ENCODE measurements at places on chromosomes 16 and 17.
A peak's percentile ranks its signal among the peaks of the same experiment; 100 is the strongest.

DNA sequence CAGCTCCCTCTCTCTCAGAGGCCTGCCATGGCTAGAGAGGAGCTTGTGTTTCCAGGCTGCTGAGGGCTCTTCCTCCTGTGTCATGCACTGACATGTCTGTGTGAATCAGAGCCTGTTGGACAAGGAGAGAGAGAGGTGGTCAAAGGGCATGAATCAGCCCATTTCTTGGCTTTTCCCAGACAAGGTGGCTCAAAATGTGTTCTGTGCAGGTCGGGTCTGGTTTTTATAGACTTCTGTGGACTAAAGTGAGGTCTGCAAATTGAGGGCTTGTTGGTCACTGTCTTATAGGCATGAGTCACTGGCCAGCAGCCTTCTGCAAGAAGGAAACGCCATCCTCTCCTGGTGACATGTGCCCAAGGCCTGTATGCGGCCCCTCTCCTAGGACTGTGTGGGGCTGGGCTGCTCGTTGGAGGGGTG lies 97.9 kb downstream of the FOXL1 start:
- no peak for DNase-seq

DNA sequence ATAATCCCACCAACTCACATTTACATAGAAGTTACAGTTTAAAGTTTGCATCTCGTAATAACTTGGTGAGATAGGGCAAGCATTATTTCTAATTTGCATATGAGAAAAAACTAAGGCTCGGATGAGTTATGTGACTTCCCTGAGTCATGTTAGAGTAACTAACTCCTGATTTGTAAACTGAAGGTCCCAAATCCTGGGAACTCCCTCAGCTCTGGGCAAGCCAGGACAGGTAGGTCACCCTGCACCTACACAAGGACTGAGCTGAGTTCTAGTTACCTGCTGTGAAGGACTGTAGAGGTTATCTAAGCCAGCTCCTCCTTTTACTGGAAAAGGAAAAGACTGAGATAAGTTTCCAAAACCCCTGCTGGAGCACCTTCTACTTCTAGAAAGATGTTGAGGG lies 92.1 kb upstream of the HLF start:
- peak; percentile 59 for DNase-seq

DNA sequence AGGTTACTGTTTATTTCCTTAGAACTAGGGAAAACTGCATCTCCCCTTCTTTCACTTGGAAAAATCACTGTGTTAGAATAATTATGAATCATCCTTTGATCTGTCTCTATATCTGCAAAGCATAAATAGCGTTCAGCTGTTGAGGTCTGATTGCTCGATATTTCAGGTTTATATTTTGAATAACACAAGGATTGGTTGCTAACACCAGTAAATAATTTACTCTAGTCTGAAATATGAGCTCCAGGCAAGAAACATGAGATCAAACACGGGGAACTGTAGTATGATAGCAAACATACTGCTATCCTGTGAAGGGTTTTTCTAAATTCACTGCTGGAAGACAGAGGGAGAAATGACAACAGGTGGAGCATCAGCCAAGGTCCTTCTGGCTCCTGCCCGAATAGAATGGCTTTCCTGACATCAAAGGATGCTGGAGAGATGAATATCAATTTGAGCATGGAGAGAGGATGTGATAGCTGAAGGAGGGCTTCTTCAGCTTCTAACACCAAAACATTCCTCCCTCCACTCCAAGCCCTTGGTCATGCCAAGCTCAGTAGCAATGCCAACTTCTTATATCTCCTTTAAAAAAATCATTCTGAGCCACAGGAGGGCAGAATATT lies 450.3 kb downstream of the SHISA9 start:
- DNase-seq, result no peak

DNA sequence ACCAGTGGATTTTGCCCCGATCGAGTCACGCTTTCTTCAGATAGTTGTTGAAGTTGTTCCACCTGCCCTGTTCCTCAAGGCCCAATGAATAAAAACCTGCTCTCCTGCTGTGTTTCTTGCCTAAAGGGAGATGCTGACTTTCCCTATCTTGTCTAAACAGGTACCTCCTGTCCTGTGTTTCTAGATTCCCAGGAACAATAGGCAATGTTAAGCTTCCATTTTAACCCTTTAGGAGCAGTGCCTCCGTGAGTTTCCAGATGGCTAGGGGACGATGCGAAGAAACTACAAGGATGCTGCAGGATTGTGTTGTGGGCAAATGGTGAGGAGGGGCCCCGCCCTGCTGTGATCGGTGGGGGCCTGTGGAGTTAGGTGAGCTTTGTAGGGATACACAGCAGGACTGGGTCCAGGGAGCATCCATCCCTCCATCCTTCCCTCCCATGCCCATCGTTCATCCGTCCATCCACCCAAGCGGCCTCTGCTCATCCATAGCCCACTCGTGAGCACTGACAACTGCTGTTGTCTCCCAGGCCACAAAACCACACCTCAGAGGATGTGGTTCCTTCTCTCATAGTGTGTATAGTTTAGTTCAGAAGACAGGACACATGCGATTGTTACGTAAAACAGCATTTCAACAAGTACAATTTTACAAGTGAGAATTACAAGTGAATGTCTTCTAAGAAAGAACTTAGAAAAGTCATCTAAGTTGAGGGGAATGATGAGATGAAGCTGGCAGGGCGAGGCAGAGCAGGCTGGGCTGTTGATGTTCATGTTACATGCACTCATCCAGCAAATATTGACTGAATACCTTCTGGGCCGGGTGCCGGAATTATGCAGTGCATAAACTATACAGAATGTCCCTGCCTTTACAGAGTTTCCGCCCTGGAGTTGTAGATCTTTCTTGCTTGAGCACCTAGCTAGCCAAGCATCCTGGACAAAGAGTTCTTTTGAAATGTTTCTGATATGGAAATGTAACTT lies 5.2 kb downstream of the ARSG start:
- no peak for DNase-seq

DNA sequence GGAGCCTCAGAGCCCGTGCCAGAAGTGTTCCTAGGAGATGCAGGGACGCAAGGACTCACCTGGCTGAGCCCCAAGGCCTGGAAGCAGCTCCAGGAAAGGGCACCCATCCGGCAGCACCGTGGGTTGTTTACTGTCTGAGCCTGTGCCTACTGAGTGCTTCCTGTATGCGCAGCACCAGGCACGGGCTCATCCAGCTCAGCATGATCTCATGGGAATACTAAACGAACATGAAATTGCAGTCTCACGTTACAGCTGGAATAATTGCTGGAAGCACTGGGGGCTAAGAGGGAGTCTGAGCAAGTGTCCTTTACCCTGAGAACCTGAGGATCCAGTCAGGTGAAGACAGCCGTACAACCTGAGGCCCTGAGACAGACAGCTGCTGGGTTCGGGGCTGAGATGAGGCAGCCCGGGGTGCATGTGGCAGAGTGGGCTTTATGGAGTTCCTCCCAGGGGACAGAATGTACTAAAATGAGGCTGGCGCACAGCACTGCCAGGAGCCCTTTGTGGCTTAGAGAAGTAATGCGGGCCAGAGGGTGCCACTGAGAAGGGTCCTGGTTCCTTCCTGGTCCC lies 5.4 kb downstream of the CTRL start:
- peak; percentile 76 for DNase-seq

DNA sequence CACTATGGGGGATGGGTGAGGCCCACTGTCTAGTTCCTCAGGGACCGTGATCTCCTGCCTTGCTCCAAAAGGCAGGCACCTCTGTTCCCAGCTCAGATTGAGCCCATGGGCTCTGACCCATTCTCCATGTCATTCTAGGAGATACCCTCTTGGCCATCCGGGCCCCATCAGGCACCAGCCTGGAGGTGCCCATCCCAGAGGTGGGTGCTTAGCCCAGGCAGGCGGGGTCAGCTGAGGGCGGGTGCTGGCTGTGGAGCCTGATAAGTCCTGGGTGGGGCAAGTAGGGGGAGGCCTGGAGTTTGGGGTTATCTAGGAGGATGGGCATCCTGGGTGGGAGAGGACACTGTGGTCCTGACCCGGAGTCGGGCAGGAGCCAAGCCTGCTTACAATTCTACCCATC lies 2.3 kb downstream of the E2F4 start:
- DNase-seq, result no peak

GRCh38 chr16:56817056-56817455 lies 48.0 kb upstream of the SLC12A3 start:
- no peak for DNase-seq

DNA sequence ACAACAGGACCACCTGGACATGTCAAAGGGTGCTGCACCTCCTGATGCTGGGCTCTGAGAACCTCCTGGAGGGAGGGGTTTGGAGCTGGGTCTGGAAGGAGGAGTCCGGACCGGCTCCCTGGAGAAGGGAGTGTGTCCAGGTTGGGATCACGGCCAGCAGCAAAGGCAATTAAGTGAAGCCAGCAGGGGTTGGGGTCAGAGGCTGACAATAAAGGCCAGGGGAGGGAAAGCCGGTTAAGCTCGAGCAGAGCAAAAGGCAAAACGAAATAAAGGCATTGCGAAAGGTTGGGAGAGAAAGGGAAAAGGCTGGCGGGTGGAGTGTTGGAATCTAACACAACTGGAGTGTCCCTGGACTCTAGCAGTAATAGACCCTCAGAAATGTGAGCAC lies 992 bp upstream of the CACNG4 start:
- DNase-seq, result no peak

DNA sequence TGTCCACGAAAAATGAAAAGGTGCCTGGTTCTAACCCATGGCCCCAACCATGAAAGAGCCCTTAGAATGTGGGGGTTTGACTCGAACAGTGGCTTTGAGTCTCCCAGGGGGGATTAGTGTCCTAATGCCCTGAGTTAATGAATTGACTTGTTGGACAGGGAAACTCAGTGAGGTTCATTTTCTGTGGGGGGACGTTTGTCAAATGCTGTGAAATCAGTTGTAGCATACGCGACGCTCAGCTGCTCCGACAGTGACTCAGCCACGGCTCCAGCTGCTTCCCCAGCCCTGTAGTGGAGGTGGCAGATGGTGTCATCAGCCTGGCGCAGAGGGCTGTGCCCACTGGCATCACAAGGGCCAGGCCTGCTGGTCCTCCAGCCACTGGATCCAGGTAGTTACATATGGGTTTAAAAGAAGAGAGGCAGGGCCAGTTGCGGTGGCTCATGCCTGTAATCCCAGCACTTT lies 3.9 kb upstream of the TMEM235 start:
- no peak for DNase-seq

DNA sequence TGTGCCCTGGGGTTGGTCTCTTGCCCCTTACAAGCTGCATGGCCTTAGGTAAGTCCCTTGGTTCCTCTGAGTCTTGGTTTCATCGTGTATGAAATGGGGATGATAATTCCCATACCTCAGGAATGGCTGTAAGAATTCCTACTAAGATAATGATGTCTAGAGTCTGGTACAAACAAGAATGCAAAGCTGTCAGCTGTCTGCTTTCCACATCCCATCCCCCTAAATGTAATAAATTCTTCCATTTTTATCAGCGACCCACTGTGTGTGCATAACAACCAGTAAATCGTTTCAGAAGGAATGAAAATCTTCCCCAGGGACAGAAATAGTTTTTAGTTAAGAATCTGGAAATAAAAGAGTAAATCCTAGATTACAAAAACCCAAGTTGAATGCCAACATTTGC lies 95.4 kb downstream of the CPPED1 start:
- no peak for DNase-seq

- no peak for DNase-seq
Measured at GRCh38 chr17:15290605-15291004, 25.5 kb upstream of the PMP22 start.

GRCh38 chr17:45907750-45908395 lies 13.5 kb downstream of the MAPT start:
- DNase-seq, result no peak

GRCh38 chr17:77475016-77475976 lies 334.5 kb downstream of the SEC14L1 start:
- no peak for DNase-seq

DNA sequence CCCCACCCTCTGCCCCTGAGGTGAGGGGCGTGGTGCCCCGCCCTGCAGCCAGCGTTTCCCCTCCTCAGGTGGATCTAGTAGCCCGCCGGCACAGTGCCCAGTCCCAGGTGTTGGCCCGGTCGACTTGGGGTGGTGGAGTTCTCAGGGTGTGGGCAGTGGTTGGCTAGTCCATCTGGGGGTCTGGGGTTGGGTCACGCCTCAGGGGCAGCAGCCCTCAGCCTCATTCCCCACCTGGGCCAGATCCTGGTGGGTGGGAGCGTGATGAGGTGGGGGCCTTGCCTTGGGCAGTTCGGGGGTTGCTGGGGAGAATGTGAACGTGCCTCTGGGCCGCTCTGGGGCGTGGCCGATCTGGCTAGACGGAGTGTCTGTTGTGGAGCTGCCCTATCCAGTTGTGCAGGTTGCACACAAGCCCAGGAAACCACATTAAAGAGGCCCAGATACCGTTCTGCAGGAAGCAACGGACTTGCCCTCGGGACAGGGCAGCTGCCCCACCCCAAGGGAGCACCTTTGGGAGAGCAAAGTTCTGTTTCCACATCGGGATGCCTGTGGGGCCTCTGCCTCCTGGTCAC lies 32.0 kb downstream of the GSE1 start:
- no peak for DNase-seq

GRCh38 chr17:52419229-52419641 lies 260.7 kb upstream of the CA10 start:
- DNase-seq, result no peak
